Activated T-cell treated with anti-CD3 and anti-CD28 coated beads, Interleukin-2, amount 50 U/mL, for 24 hours (primary cell): ENCODE measurements at places on chromosomes 5 and 9.

DNA sequence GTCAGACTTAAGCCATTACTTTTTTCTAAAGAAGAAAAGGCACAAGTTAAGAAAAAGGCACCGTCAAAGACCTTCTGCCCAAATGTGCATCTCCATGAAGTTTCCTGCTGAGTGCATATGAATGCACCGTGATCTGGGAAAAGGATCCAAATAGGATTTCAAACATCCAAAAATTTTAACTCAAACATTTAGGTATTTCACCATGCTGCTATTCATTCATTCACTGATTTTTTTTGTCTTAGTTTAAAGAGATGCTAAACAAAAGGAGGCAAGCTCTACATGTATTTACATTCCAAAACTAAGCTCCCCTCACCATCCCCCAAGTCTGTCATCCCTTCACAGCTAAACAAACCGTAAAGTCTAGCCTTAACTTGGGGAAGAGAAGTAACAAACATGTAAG is 291.9 kb downstream of the ARL15 start:
- no peak for DNase-seq

DNA sequence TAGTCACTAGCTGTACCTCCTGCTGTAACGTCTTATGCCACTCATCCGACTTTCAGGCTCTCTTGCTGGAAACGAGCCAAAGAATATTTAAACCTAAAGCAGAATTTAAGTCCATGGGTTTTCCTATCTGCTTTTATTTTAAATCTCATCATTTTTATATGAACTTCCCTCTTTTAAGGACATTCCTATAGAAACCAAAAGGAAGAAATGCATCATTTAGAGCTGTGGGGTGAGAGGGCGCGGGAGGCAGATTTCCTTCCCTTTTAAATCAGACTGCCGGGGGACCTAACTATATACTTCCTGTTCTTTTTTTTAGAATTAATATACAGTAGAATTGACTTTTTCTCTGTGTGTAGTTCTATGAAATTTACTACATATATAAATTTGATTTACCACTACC is 468.8 kb downstream of the BNC2 start:
- no peak for DNase-seq

DNA sequence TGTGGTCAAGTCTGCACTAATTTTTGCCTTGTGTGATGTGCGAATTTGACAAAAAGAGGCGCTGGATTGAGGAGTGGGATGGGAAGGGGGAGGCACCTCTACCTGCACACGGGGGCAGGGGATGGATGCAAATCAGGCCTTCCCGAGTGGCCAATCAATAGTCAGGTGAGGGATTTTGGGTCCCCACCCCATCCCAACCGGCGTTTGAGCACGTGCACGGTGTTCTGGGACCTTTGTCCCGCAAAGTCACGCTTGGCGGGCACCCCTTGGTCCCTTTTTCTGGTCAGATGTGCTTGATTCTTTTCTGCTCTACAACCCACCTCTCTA is 685 bp upstream of the ADAMTS19 start:
- no peak for DNase-seq

DNA sequence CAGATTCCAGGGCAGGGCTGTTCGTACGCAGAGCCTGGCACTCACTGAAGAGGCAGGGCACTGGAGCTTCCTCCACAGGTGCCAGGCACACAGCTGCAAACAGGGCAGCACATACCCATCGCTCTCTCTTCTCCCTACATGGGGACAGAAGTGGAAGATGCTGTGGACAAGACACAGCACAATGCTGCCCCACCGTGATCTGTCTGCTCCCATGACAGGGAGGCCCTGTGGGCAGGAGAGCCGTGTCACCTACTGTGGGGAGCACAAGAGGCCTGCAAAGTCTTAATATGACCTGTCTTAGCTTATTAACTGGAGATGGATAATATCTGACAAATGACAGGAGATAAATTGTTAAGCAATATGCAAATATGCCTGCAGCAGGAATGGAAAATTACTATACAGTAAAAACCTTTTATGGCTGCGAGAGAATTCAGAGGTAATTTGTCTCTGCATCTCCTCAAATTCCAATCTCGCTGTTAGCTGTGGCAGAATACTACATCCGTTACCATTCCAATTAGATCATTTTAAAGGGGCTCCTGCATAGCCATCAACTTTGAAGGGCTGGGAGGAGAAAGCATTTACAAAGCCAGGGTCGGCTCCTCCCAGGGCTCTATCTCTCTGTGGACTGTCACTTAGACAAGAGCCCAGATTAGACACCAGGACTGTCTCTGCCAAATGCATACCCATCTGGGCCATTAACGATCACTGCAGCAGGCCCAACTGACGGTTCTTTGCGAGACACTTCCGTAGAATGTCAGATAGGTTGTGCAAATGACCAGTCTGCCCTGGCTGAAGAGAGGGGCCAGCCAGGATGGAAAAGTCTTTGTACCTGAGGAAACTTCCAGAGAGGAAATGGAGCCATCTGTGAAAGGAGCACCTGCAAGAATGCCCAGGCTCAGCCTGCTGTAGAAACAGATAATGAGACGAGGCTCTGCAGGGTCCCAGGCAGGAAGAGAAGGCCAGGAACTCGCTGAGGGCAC is 90.7 kb upstream of the FSTL4 start:
- no peak for DNase-seq

DNA sequence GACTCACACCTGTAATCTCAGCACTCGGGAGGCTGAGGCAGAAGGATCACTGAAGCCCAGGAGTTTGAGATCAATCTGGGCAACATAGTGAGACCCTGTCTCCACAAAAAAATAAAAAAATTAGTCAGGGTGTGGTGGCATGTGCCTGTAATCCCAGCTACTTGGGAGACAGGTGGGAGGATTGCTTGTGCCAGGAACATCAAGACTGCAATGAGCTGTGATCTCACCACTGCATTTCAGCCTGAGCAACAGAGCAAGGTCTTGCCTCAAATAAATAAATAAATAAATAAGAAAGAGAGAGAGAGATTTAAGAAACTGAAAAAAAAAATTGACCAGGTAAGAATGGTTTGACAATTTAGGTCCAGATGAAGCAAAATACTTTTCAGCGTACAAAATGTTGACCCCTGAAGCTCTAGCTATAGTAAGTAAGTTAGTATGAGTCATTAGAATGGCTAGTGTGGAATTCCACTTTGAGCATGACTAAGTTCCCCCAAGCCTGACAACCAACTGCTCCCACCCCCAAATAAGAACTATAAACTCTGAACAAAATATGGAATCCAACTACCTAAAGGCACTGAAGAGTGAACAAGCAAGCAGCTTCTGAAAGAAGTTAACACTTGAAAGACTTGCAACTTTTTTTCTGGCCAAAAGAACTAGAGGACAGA is 217.8 kb upstream of the TLE4 start:
- DNase-seq = no peak

GRCh38 chr5:88244686-88245085 is 24.0 kb downstream of the TMEM161B start:
- DNase-seq = no peak

- DNase-seq = no peak
Observed at GRCh38 chr5:56099346-56099745, 104.6 kb upstream of the IL6ST start.

GRCh38 chr9:20236676-20237075 is 385.6 kb downstream of the MLLT3 start:
- DNase-seq = no peak

DNA sequence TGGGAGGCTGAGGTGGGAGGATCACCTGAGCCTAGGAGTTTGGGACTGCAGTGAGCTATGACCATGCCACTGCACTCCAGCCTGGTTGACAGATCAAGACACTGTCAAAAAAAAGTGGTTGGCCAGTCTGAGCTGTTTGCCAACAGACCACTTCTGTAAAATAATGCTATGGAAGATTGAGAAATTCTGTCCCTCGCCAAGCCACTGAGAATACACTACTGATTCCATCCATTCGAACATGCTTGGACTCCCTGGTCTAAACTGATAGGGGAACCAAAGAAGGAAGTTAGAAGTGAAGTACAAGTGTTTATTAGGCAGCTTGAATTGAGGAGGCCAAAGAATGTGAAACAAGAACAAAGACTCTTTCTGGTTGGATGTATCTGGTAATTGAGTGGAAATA is 27.2 kb downstream of the ENC1 start:
- DNase-seq = no peak

DNA sequence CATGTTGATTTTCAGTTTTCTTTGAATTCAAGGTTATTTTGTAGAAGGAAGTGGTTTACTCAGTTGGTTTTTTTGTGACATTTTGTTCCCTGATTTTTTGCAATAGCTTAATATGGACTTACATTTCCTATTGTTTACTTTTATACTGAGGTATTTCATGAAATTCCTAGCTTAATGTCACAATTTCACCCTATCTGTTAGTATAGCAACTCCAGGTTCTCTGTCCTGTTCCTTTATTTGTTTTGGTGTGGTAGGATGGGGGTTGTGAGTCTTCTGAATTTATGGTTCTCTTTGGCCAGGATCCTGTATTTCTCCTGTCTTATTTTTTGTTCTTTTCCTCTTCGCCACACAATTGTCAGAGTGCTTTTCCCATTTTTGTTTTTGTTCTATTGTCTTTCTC is 523.4 kb upstream of the ARRDC3 start:
- no peak for DNase-seq

- no peak for DNase-seq
Observed at GRCh38 chr9:1087120-1087881, 37.1 kb downstream of the DMRT2 start.

- DNase-seq = no peak
Observed at GRCh38 chr5:41856644-41857491, 13.4 kb downstream of the OXCT1 start.

GRCh38 chr5:143448518-143448917 is 45.0 kb upstream of the NR3C1 start:
- no peak for DNase-seq

- no peak for DNase-seq
Observed at GRCh38 chr5:82931110-82931509, 146.1 kb downstream of the TMEM167A start.

DNA sequence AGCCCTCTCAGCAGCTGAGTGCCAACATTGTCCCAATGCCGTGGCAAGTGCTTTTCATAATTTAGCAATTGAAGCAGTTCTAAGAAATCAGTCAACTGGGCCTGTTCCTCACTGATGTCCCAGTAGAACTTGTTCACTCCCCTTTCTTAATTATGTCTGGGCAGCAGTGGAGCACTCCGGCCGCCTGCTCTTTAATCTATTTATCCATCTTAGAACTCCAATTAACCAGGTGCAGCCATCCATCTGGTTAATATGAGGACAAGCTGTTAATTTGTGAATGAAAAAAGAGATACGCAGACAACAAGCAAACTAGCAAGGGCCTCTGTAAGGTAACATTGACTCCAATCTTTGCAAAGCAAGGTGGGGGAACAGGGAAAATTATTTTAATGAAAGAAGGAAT is 39.4 kb downstream of the MAT2B start:
- DNase-seq = no peak

GRCh38 chr9:133592731-133593409 is 16.3 kb downstream of the FAM163B start:
- no peak for DNase-seq

- DNase-seq = no peak
Observed at GRCh38 chr9:101432740-101433139, 2.8 kb downstream of the ALDOB start.

DNA sequence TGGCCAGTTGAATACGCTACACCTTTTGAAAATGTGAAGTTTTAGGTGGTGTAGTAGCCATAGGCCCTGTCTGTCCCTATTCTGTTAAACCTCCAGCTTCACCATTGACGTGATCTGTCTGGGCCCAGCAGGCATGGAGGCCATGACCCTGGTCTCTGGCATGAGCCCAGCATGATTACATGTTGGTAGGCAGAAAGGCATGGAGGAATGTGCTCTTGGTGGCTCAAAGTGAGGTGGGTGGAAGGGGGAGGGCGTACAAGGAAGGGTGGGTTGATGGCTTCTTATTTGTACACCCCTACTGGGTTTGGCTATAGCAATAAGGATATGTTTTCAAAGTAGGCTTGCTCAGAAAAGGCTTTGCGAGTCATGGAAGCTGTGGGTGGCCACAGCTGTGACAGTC is 23.7 kb downstream of the RALGPS1 start:
- DNase-seq = no peak

DNA sequence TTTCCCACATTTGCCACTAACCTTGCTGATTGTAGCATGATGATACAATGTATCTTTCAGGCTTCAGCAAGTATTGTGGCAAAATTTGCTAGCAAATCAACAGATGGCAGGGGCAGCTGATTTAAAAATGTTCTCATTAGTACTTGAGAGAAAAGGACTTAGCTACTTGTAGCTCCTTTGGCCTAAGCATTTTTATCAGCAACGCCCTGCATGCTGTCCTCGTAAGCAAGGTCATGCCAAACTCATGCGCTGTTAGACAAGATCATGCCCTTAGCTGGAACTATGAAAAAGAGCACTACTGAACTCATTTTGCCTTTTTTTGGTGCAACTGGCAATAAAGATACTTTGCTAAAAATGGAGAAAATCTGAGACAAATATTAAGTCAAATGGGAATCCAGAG is 197.1 kb downstream of the ICE1 start:
- DNase-seq = no peak

GRCh38 chr5:74341221-74341620 is 299.3 kb downstream of the ENC1 start:
- DNase-seq = no peak

DNA sequence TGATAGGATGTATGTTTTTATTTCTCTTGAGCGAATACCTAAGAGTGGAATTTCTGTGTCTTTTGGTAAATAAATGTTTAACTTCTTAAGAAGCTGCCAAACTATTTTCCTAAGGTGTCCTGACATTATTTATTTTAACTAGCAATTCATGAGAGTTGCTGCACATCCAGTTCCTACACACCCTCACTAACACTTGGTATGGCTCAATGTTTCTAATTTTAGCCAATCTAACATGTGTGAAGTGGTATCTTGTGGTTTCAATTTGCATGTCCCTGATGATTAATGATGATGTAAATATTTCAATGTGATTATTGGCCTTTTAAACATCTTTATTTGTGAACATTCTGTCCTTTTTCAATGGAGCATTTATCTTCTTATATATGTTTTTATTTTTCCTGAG is 2095.5 kb upstream of the C9orf72 start:
- DNase-seq = no peak

DNA sequence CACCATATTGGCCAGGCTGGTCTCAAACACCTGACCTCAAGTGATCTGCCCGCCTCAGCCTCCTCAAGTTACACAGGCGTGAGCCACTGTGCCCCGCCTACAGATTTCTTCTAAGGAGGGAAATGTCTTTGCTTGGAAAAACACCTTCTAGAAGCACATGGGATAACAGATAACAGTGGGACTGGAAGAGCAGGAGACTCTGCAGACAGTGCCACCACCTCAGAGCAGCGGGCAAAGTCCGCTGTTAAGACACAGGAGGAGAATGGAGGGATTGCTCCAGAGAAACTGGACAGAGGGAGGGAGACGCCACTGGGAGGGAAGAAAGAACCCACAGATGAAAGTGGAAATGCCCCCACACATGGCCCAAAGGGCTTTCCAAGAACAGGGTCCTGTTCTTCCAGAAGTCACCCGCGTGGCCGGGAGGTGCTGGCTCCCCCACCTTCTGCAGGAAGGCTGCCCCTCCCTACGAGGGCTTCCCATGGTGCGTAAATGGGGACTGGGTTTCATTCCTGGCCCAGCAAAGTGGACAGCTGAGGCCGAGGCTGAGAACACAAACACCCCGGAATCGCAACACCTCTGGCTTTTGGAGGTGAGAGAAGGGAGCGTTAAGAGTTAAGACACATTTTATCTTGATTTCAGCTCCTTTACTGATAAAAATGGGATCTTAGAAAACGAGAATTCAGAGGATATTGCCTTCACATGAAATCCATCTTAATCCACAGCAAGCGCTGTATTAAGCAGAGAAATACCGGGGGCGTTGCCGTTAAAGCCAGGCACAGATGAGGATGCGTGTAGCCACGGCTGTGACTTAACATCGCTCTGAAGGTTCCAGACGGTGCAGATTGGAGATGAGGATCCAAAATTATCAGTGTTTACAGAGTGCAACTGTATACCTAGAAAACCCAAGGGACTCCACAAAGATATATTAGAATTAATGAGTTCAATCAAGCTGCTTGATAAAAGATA is 11.2 kb downstream of the ADAMTS2 start:
- no peak for DNase-seq
